ENCODE measurements at places on chromosomes 11 and 22.
A peak's percentile ranks its signal among the peaks of the same experiment; 100 is the strongest.

DNA sequence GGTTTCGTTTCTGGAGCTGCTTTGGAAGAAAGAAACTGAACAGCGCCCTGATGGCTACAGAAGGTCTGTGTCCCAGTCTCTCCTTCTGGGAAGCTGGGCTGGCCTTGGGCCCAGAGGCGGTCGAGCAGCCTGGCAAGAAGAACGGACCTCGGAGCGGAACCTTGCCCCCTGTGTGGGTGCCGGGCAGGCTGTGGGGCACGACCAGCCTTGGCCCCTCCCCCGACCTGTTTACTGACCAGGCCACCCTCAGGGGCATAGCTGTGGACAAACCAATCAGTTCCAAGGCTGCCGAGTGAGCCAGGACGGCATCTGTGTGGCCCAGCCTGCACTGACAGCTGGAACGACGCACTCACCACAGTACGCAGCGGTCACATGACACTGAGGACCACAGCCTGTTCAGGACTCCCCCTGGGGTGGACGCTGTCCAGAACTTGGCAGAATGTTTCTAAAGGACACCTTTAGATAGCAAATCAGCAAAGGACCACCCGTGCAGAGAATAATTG is 7.2 kb downstream of the PIM3 start:
- no peak for DNase-seq

DNA sequence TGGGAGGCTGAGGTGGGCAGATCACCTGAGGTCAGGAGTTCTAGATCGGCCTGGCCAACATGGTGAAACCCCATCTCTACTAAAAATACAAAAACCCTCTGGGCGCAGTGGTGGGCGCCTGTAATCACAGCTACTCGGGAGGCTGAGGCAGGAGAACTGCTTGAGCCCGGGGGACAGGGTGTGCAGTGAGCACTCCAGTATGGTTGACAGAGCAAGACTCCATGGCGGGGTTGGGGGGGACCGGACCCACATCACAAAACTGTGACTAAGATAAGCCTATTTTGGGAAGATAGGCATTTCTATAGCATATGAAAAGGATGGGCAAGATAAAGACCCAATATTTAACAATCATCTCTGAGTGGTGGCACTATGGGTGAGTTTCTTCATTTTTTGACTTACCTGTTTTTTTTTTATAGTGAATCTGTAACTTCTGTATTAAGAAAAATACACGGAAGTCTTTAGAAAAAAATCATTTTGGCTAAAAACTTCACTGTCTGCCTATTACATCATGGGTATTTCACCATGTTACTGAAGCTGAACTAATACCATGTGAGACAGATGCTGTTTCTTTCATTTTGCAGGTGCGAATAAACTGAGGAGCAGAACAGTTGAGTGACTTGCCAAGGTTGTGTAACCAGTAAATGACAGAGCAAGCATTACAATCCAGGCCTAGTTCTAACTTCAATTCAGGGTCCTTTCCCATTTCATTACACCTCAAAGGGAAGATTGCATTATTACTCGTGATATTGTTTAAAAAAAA is 2.5 kb downstream of the CELF1 start:
- no peak for DNase-seq

DNA sequence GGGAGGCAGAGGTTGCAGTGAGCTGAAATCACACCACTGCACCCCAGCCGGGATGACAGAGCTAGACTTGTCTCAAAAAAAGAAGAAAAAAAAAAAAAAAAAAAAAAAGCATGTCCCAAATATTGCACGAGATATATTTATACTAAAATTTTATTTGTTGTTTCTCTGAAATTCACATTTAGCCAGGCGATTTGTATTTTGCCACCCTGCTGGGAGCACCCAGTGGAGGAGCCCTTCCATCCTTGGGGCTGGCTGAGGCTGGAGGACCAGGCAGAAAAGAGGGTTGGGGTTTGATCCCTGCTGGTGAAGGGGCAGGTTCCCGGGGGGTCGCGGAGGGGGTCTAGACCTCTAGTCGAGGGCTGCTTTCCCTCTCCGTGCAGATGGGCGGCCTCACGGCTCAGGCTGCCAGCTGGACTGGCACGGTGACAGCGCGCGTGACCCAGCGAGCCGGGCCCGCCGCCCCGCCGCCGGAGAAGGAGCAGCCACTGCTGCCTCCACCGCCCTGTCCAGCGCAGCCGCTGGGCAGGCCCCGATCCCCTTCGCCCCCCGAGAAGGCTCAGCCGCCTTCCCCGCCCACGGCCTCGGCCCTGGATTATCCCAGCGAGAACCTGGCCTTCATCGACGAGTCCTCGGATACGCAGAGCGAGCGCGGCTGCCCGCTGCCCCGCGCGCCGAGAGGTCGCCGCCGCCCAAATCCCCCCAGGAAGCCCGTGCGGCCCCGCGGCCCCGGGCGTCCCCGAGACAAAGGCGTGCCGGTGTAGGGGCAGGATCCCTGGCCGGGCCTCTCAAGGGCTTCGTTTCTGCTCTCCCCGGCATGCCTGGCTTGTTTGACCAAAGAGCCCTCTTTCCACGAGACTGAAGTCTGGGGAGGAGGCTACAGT is 952 bp upstream of the CATSPERZ start:
- DNase-seq: no peak

GRCh38 chr11:46696212-46696558 is 4.2 kb downstream of the ARHGAP1 start:
- no peak for DNase-seq

GRCh38 chr11:19762266-19762665 is 49.6 kb downstream of the NAV2 start:
- DNase-seq: no peak

DNA sequence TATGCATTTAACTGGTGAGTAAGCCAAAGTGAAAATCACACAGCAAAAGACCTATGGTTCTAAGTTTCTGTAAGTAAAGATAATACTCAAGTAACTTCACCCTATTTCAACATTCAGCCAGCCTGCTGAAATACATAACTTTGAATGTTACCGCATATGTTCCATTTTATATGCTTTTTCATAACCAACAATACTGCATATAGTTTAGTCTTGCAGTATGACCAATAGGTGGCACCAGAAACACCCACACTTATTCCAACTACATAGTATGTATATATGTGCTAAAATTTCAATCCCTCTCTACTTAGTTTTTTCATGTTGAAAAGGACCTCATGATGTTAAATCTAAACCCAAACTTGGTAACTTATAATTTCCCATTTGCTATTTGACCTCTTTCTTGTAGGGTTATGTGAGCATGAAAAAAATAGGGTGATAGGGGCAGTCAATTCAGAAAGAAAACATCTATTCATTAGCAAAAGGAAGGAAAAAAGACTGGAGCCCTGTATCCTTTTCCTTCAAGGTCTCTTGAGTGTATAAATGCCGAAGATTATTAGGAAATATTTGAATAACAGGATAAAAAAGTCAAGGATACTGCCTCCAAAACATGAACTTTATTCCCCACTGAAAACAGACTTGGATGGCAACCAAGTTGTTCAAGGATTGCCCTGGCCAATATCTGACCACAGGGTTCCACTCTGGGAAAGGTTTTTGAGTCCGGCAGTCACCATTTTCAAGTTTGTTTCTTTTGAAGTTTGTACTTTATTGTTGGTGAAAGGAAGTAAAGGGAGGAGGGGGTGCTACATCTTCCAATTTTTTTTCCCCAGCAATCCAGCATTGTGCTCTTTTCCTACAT is 23.8 kb upstream of the FZD4 start:
- no peak for DNase-seq

DNA sequence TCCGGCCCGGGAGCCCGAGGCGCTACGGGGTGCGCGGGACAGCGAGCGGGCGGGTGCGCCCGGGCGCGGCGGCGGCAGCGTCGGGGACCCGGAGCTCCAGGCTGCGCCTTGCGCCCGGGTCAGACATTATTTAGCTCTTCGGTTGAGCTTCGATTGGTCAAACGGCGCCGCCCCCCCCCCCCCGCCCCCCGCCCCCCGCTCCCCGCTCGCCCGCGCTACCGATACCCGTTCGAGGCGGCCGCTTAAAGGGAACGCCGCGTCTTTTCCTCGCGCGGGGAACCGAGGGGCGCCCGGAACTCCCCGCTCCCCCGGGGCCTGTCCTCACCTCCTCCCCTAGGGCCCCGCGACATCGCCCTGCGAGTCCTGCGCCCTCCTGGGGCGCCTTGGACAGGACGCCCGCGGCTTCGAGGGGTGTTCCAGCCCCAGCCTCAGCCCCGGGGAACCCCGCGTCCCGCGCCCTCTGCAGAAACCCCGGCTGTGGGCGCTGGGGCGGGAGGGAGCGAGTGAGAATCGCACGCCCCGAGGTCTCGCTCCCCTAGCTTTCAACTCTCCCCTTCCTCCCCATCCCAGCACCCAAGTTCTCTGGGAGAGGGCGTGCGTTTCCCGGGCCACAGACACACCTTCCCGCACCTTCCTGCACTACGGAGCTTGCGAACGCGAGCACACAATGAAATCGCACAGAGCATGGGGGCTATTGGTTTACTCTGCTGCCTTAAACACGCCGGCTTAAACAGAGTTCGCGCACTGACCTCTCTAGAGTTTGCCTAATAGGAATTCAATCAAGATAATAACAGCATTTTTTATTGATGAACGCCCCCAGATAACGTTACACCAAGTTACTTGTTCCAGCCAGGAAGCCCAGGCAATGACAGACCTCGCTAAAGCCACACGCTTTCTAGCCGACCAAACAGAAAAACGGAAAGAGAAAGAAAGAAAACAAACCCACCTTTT is at the start of gene BDNF:
Gene BDNF (minus strand): TSS at position 105 of the 951 bp plus-strand sequence. CDS start 41,891 bp downstream, outside the sequence.
- DNase-seq: no peak

DNA sequence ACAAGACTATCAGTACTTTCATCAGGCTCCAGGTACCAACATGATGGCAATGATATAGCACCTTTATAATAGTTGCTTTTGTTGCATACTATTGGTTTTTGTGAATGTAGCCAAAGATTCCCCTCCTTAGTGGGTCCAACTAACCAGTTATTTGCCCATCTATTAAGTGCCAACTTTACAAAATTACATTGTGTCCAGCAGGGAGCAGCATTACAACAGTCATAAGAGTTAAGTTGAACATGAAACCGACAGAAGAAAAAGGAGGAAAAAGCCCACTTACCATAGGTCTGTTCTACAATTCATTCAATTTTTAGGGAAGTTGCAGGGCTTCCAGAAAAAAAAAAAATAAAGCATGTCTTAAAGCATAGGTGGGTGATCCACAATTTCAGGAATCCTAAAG is 21.6 kb downstream of the IMMP1L start:
- DNase-seq: peak; percentile 10

DNA sequence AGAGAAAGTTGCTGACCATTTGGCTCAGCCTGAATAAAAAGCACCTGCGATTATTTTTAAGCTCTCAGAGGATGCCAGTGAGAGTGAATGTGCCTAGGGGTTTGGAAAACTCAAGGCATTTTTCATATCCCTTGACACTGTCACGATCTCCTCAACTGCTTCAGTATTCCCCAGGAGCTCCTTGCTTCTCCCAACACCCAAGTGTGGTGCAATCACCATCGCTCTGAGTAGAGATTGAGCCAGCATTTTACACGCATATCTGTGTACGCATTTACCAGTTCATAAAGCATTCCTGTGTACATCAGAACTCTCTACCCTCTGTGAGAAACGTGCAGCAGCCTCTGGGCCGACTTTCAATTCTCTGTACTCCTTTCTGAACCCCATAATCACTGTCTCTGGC is 1.3 kb downstream of the SRRD start:
- no peak for DNase-seq

DNA sequence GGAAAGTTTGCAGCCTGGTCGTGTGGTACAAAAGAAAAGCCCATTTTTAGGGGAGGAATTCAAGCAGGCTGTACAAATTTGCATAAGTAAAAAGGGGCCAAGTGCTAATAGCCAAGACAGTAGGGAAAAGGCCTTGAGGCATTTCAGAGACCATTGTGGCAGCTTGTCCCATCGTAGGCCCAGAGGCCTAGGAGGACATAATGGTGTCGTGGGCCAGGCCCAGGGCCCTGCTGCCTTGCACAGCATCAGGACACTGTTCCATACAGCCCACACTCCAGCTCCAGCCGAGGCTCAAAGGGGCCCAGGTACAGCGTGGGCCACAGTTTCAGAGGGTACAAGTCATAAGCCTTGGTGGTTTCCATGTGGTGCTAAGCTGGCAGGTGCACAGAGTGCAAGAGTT is 106.9 kb downstream of the GRIK4 start:
- no peak for DNase-seq

- DNase-seq: peak; percentile 49
Observed at GRCh38 chr11:129117595-129118350, 74.4 kb downstream of the ARHGAP32 start.

- no peak for DNase-seq
Observed at GRCh38 chr11:109864151-109864661, 229.0 kb upstream of the ZC3H12C start.

GRCh38 chr11:32244453-32244852 is 153.6 kb downstream of the RCN1 start:
- no peak for DNase-seq
